ENCODE measurements at places on chromosomes 3 and 15.

DNA sequence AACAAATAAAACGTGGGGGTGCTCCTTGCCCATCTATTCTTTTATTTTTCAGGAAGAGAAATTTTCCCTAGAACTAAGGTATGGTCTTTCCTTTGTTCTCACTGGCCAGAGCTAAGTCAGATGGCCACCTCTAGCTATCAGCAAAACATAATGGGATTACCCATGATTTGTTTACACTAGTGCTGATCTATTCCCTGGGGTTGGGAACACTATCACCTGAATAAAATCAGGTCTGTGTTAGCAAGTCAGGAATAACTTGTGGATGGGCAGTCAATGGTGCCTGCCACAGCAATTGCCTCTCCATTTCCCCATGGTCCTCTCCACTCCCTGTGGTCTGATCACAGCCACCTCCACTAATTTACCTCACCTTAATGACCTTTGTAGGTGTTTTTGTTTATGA is 181.7 kb upstream of the CADPS start:
- DNase-seq: no peak

DNA sequence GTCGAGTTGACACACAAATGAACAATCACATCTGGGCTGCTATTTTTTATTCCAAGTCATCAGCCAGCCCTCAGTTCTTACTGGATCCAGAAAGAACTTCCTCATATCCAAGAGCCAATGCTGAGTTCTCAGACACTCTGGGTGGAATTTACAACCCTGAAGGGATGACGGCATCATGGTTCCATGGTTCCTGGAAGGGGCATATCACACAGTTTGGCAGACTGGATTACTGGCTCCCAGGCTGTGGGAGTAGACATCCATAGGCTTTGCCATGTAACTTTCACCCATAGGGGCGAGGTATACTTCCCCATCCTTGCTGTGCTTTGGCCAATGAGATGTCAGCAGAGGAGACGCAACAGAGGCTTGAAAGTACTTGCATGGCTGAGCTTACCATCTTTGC is 26.9 kb upstream of the KBTBD12 start:
- no peak for DNase-seq

GRCh38 chr3:66991459-66991858 is 6.6 kb upstream of the KBTBD8 start:
- DNase-seq: no peak

GRCh38 chr15:98063315-98063714 is 102.8 kb downstream of the ARRDC4 start:
- DNase-seq: no peak

DNA sequence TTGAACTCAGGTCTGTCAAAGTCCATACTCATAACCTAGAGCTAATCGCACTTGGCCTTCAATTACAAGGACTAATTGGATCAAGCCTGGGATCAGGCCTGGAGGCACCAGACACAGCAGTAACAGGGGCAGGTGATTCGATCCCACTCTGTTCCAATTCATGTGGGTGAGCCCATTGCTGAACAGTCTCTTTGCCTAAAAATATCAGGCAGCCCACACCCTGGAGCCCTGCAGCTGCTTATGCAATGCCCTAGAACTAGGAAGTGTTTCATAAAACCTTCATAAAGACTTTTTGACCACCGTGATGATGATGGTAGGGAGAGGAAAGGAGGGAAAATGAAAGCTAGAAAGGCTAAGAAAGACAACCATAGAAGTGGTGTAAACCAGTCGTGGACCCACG is 47.8 kb upstream of the NEO1 start:
- DNase-seq: no peak

DNA sequence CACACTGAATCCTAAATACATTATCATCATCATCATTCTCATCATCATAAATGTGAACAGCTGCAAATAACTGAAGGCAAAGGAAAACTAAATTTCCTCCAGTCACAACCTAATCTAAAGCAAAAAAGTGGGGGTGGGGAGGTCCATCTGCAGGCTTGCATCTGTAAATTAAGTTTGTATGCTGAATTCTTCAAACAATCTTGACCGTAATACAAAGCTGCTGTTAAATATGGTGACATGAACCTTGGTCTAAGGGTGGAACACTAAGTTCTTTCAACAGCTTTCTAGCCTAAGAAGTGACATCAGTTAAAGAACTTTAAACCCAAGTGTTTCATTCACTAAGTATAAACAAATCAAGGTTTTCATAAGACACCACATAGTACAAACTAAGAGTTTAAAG is 4.3 kb downstream of the LRRFIP2 start:
- no peak for DNase-seq

DNA sequence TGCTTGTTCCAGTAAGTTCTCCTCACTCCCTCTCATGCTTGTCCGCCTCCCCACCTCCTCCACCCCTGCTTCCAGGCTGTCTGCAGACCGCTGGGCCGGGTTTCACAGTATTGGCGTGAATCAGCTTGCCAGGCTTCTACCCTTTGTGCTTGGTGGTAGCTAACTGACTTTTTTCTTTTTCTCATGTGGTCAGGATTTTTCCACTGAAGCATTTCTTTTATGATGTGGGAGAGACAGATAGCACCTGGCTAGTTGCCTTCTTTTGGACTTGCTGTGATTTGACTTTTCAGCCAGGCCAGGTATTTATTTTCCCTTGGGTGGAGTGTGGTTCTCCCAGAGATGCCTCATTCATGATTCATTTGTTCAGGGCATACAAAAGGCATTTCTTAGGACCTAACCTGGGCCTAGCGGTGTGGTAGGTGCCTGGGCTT is 60.6 kb downstream of the ST6GAL1 start:
- DNase-seq: no peak

DNA sequence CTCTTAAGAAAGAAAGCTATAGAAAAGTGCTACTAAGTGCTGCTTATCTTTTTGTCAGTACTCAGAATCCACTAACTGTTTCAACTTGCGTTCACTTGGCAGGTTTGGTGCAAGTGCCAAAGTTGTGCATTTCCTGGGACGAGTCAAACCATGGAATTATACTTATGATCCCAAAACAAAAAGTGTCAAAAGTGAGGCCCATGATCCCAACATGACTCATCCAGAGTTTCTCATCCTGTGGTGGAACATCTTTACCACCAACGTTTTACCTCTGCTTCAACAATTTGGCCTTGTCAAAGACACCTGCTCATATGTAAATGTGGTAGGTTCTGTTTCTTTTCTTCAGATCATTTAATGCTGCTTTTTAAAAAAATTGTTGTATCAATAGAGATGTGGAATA is 32.6 kb downstream of the GYG1 start:
- DNase-seq: no peak

- no peak for DNase-seq
Measured at GRCh38 chr3:131701153-131701770, 198.5 kb upstream of the MRPL3 start.

GRCh38 chr3:44454258-44454657 is 23.2 kb downstream of the ZNF445 start:
- no peak for DNase-seq

DNA sequence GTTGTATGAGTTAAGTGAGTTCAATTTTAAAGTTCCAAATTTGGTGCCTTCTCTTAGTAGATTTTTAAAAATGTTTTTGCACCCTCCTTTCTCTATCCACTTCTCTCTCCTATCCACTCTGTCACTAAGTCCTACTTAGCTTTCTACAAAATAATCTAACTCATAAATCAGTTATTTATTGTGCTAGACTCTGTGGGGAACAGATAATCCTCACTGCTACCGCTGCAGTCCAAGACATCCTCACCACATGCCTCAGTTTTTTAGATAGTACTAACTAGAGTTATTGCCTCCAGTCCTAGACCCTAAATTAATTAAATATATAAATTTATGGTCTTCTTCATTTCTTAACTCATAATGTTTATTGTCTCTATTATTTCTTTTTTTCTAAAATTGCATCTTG is 576.3 kb downstream of the GRM7 start:
- no peak for DNase-seq

DNA sequence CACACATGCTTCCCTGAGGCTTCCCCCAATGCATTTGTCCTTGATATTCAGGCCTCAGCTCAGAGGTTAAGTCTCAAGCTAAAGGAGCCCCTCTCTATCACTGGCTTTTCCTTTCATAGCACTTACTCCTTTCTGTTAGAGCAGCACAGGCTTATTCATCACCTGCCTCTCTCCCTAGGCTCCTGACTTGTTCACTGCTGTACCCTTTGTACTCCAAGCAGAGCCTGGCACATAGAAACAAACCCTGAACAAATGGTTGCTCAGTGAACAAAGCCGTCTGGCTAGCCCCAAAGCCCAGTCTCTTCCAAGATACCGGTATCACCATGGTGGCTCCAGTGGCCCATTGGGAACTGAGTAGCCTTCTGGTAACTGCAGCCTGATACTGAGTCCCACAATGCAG is 231.1 kb upstream of the TRIM42 start:
- no peak for DNase-seq

GRCh38 chr3:139610886-139611285 is 66.9 kb downstream of the NMNAT3 start:
- DNase-seq: no peak

GRCh38 chr3:54353546-54353945 is 231.2 kb downstream of the CACNA2D3 start:
- no peak for DNase-seq

DNA sequence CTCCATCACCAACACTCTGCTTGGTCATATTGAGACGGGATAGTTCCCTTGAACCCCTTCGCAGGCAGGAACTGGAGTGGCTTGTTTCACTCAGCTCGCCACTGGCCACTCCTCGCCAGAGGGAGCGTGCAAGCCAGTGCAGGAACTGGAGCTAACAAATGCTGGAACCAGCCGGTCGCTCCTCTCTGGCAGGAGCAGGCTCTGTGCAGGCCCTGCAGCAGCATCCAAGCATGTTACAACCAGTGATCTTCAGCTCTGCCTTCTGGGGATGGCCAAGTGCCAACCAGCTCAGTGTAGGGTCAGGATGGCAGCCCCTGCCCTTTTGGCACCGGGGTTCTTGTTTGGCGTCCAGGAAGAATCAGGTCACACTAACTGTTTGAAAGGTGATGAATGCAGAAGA is 329.0 kb upstream of the AZI2 start:
- no peak for DNase-seq

- DNase-seq: no peak
Measured at GRCh38 chr15:31042751-31043150, 51.3 kb upstream of the MTMR10 start.

DNA sequence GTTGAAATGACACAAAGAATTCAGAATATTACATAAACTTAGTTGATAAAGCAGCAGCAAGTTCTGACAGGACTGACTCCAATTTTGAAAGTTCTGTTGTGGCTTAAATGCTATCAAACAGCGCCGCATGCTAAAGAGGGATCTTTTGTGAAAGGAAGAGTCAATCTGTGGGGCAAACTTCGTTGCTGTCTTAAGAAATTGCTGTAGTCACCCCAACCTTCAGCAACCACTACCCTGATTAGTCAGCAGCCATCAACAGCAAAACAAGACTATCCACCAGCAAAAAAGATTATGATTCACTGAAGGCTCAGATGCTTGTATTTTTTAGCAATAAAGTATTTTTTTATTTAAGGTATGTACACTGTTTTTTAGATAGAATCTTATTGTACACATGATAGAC is 14.2 kb downstream of the CRBN start:
- DNase-seq: no peak

GRCh38 chr3:197362081-197362480 is 63.7 kb upstream of the DLG1 start:
- DNase-seq: no peak

GRCh38 chr15:44537735-44538240 is 841 bp downstream of the EIF3J start:
- no peak for DNase-seq

DNA sequence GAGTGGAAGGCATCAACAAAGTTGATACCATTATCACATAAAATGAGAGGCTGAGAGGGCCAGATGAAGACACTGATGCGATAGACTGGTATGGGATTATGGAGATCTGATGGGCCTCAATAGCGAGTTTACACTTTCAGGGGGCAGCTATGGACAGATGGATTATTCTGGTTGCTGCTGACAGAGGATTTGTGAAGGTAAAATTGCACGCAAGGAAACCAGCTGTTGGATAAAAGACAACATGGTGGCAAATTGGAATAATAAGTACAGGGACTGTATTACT is 203.9 kb downstream of the MBNL1 start:
- DNase-seq: no peak

GRCh38 chr3:119508172-119508845 is 10.0 kb downstream of the TIMMDC1 start:
- no peak for DNase-seq

DNA sequence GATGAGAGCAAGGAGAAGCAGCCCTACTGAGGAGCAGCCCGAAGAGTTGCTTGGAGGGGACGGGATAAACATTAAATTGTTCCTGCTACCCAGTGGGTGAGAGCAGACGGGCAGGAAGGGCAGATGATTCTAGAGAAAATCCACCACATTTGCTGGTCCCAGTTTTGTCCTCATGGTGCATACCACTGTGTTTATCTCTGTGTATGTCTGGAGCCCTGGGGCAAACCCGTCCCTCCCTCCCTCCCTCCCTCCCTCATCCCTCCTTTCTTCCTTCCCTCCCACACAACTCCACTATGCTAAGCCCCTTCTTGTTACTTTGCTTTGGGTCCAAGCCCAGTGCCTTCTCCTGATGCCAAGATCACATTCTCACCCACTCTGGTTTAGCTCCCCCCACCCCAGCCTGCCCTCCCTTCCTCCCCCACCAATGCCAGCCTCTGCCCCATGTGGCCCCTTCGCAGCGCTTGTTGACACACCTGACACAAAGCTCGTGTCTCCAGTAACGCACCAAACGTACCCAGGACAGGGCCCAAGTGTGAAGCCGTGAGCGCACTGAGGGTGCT is 194.8 kb downstream of the ATP10A start:
- no peak for DNase-seq

DNA sequence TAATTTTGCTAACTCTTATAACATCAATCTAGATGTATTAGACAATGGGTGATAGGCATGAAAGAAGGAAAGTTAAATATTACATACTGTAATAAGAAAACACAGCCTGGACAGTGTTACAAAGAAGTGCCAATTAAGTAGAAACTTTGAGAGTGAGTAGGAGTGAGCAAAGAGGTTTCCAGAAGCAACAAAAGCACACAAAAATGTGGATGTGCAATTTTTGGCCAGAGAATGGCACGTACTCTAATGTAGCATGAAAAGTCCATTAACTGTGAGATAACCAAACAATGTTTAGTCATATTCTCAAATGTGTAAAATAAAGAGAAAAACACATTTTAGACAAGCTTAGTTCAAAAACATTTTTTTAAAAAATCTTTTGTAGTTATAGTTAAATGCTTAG is 567.3 kb downstream of the ROBO1 start:
- no peak for DNase-seq

DNA sequence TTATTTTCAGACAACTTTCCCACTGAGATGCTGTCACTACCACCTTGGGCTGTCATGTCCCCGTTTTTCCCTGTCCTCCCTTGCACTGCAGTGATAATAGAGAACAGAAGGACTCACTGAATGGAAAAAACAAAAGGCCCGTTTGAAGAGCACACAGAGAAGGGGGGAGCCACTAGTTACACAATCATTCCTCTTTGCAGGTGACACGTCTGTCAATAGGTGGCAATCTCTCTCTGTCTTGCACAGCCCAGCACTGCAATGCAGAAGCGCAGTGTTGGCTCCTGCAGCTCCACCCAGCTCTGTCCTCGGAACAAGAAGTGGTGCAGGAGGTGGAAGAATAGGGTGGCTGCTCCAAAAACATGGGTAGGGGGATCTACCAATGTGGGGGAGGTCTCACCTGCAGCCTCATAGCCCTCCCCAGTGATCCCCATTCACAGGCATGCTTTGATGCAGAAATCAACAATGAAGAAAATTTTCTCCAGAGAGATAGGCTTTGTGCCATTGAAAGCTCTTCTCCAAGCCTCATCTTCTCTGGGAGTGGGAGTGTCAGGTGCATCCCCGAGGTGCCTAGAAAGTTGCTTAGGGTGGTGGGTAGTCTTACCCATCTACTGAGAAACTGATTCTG is 31.8 kb downstream of the FSTL1 start:
- no peak for DNase-seq

Measured in stimulated activated CD8-positive, alpha-beta memory T cell treated with anti-CD3 and anti-CD28 coated beads, Interleukin-12 subunit alpha, Interleukin-12 subunit beta, amount 100 ng/mL, for 1 hour (primary cell).